ENCODE measurements at places on chromosomes 7 and 10.

- DNase-seq = no peak
These were observed 173.9 kb downstream of the RNLS start for GRCh38 chr10:88409236-88409635.

DNA sequence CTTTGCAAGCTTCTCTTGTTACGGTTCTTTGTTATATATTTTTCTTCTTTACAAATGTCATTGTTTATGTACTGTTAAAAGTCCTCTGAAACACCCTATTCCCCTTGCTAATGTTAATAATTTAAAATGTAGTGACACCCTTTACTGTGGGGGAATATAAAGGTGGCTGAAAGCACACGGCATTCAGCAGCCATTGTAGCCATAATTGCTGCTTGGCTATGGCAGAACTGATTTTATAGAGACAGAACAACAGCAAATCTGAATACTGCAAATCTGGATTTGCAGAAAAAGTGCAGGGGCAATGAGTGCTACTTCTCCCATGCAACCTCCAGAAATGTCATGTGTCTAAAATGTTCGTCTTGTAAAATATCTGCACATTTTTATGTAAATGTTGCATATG is 3.7 kb upstream of the WASL start:
- no peak for DNase-seq

- no peak for DNase-seq
These were observed 54.6 kb upstream of the ABCB4 start for GRCh38 chr7:87530126-87530525.

GRCh38 chr10:85927952-85928665 is 438.5 kb downstream of the GRID1 start:
- no peak for DNase-seq

DNA sequence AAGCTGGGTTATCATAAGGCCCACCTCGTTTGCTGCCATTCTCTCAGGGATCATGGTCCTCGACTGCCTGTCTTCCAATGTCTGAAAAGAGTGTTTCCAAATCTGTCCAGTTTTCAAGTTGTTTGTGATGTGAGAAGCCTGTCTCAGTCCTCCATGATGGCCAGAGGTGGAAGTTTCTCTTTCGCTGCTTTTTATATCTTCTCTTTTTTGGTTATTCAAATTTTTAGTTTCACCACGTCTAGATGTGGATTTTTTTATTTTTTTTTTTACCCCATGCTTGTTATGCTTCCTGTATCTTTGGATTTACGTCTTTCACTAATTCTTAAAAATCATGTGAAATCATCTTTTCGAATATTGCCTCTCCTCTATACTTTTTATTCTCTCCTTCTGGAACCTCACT is 6.1 kb upstream of the RBM33 start:
- no peak for DNase-seq

GRCh38 chr7:90621747-90622140 is 25.6 kb downstream of the CDK14 start:
- no peak for DNase-seq

DNA sequence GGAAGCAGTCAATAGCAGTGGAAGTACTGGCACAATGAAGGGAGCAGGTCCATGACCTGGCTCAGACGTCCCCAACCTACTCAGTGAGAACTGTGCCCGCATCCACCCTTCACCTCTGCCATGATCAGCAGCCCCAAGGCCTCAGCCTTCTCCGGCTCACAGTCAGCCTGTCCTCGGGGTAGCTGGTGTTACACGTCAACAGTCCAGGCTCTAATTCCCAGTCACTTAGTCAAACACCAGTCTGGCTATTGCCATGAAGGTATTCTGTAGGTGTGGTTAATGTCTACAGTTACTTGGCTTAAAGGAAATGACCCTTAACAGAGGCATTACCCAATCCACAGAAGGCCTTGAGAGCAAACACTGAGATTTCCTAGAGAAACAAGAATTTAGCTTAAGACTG is 49.1 kb downstream of the GRB10 start:
- DNase-seq = no peak

GRCh38 chr7:750111-750905 is 23.2 kb upstream of the PRKAR1B start:
- no peak for DNase-seq

DNA sequence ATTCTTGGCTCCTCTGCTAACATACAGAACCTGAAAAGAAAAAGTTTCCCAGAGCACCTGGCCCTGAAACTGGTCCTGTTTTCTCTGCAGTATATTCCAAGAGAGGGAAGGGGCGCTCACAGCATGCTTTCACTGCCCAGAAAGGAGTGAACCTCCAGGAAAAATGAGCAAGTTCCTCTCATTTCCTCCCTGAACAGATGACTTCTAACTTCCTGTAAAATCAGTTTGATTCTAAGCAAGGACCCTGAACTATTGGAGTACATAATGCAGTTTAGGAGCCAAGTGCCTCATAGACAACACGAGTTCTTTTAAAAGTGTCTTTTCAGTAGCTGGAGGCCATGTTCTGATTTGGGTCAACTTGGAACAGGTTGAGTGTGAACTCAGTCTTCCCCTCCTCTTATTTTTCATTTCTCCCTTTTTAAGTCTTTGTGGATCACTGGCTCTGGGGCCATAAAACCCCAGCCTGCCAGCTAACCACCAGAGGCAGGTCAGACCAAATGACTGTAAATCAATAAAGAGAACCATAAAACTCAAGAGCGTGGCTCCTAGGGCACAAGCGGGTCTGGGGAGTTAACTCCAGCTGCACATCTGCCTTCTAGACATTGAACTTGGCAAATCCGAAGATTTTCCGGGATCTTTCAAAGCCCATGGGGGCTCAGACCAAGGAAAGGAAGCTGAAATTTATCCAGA is 5.9 kb upstream of the LRRC18 start:
- DNase-seq = no peak

GRCh38 chr7:90298145-90299038 is 22.7 kb downstream of the FAM237B start:
- no peak for DNase-seq

- DNase-seq = no peak
These were observed 89.4 kb downstream of the LRRTM3 start for GRCh38 chr10:67015225-67015624.

DNA sequence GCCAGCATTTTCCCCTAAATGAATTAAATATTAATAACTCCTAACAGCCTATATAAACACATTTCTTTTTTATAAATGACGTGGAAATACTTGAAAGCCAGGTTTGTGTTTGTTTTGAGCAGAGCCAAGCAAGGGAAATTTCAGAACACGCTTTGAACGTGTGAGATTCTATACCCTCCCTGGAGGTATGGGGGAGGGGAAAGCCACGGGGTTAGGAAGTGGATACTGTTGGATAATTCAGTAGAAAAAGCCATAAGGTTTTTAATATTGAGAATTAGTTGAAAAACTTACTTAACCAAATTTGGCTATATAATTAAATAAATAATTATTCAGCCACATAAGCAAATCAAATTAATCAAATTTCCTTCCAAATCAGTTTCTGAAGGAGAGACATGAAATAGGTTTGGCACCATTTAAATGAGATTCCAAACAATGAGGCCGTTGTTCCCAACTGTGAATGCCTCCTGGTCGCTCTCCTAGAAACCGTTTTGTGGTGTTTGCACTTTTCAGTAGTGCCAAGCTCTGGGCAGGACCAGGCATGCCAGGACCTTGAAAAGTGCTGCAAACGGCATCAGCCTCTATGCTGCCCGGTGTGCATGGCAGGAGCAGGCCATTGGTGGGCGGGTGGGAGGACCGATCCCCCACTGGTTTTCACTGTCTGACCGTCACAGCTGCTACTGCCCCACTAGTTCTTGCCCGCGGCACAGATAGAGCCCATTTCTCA is 88.1 kb downstream of the SEPTIN14 start:
- no peak for DNase-seq
